ENCODE measurements at places on chromosomes 4 and X.

DNA sequence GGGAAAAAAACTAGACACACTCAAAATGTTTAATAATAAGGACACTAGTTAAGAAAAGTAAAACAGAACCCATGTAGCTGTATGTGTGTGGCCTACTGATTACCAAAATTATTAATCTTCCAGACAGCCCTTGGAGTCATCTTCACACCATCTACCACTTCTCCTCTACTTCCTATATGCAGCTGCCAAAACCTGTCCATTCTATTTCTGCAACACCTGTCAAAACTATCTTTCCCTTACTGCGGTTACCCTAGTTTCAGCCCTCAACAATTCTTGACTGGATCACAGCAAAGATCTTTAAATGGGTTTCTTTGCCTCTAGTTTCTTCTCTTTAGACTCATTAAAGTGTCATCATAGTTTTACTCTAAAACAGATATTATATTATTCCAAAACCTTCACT is 72.6 kb downstream of the GPR82 start:
- no peak for DNase-seq

GRCh38 chrX:119008110-119008744 is 33.8 kb downstream of the LONRF3 start:
- peak; percentile 44 for DNase-seq

DNA sequence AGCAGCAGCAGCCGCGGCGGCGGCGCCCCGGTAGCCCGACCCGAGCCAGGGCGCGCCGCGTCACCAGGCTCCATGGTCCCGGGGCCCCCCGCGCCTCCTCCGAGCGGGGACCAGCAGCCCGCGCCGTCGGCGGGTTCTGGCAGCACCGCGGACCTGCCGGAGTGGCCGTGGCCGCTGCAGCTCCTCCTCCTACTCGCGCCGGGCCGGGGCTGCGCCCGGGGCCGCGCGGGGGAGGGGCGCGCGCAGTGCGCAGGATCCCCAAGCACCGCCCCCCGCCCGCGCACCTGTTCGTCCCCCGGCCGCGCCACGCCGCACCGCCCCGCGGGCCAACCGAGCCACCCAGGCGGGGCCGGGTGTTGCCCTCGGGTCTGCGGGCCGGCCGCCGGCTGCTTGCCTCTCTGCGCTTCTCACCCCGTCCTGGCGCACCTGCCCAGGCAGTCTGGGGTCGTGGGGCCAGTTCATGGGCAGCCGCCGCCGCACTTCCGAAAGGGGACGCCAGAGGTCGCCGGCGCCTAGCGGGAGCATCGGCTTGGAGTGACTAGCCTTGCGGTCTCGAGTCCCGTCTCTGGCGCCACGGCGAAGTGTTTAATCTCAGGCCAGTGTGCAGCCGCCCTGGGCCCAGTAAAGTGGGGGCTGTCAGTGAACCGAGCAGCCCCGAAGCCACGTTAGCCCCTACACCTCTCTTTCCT is at the start of gene SLC9A7:
SLC9A7 (minus strand) TSS at position 163 of the 689 bp plus-strand sequence; CDS start at position 74, 89 bp downstream.
- DNase-seq, result peak; percentile 81

- DNase-seq, result no peak
Measured at GRCh38 chr4:58093352-58093751, 983.2 kb upstream of the IGFBP7 start.

DNA sequence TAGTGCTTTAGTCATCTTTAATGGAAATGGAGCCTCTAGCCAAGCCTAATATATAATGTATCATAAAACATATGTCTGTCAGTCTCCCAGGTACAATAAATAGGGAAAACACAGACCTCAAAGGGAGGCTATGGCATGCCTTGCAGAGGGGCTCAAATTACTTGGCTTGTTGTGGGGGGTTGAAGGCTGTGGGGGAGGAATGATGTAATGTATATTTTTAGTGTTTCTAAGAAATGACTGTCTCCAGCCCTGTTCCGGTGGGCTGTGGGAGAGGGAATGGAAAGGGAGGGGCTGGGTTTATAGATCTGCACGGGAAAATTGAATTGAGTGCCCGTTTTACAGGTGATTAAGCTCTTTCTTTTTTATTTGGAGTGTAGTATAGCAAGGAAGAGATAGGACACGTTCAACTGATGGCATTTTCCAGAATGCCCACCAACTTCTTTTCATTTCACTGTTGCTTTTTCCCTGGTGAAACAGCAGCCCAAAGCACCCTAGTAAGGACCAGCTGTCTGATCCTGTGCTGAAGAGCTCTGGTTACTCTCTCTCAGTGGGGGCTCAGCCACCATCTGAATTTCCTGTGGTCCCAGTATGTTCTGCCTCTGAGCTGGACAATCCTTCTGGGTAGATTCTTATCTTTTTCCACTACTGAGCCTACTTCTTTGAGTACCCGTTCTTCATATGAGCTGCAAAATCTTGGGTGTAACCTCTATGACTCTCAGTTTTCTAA is 220.7 kb upstream of the CASK start:
- no peak for DNase-seq

DNA sequence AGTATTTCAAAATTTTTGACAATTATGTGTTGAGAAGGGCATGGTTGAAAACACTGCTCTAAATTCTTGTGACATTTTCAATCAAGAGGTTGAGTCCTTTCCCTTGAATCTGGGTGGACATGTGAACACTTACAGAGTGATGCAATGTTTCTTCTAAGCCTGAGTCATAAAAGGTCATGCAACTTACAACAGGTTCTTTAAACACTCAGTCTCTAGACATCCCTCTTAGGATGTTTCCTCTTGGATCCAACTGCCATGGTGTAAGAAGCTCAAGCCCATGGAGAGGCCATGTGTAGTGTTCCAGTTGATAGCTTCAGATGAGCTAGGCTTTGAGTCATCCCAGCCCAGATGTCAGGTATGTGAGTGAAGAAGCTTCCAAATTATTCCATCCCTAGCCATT is 232.2 kb upstream of the MAOA start:
- DNase-seq, result no peak

GRCh38 chr4:168218645-168219044 is 99.9 kb downstream of the DDX60 start:
- DNase-seq, result no peak

- no peak for DNase-seq
Measured at GRCh38 chr4:109022961-109023360, 260.1 kb upstream of the ETNPPL start.

DNA sequence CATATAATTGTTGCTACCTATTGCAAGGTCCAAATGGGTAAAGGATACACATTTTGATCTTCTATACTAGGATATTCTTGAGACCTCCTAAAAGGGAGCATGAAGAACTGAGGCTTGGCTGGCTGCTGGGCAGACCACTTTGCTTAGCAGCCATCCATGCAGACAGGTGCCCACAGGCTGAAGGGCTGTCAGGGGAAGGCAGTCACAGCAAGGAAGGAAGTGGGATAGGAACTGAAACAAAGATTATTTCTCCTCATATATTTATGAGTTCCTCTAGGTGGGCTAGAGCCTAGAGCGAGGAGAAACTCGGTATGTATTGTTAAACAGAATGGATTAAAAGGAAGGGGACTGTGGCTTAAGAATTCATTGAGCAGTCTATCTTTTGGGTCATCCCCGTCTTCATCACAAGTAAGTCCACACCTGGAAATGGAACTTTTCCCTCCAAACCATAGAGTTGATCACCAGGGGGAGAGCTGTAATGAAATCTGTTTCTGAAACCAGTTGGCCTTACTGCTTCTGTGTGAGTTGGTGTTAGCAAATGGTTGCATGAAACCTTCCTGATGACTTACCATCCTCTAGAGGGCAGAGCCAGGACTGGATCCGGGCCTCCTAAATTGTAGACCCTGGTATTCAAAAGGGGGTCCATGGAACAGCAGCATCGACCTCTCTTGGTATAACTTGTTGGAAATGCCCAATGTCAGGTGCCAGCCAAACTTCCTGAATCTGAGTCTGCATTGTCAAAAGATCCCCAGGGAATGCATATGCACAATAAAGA is 42.3 kb downstream of the AFF2 start:
- DNase-seq, result no peak

GRCh38 chr4:68617003-68617698 is 41.0 kb upstream of the UGT2B17 start:
- no peak for DNase-seq

- no peak for DNase-seq
Measured at GRCh38 chr4:146522869-146523205, 1.1 kb upstream of the SLC10A7 start.

GRCh38 chrX:133461231-133461630 is 45.9 kb upstream of the GPC4 start:
- no peak for DNase-seq

DNA sequence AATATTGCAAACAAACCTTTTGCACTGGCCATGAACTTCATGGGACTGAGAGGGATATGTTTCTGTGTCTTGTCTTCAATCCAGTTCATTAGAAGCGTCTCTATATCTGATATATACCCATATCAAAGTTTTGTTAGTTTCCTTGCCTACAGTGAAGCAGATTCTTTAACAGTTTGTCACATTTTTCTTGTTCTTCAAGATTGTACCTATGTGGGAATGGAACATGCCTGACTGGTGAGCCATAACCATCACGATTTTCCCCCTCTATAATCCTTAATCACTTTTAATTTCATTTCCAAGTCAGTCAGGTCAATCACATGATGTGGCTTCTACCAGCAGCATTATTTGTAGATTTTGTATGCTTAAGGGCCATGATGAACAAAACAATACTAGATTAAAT is 197.1 kb upstream of the PDE5A start:
- DNase-seq, result no peak

DNA sequence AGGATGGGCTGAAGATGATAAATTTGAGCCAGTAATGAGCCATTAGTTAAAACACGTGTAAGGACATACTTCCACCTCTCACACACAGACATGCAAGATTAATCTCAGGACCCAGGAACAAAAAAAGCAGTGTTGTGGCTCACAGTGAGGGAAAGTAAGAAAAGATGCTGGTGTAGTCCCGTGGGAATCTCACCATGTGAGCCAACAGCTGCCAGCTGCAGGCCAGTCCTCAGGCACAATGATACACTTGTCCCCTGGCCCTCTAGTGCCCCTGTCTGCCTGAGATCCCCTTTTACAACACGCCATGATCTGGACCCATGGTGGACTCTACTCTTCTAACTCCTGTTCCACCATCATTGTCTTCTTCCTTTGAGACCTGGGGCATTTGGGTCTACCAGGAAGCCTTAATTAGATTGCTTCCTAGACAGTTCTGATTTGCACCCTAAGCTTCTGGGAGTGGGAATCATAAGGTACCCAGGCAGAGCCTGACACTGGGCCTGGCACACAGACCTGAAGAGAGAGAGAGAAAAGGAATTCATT is 194.7 kb downstream of the STIM2 start:
- DNase-seq, result no peak

DNA sequence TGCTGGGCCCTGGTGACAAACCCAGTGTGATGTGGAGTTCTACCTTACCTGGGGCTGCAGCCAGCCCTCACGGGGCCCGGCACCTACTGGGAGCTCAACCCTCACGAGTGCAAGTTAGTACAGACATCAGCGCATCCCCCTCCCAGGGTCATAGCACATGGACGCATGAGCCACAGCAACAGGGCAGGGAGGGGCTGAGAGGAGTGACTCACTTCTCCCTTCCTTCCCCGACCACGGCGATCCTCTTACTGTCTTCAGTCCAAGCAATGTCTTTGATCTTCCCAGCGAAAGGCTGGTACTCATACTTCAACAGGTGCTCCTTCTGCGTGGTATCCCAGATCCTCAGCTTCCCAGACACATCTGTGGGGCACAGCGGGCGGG is 17.8 kb downstream of the WDR1 start:
- no peak for DNase-seq

GRCh38 chrX:12360986-12361598 is 222.8 kb downstream of the FRMPD4 start:
- no peak for DNase-seq

- no peak for DNase-seq
Measured at GRCh38 chr4:153523164-153523796, 57.1 kb downstream of the TMEM131L start.

GRCh38 chrX:71111141-71111843 is at the start of gene IL2RG:
IL2RG (minus strand) TSS chrX:71111577; CDS start chrX:71111539, 38 bp downstream.
- DNase-seq, result peak; percentile 71

GRCh38 chrX:40300286-40300890 is 202.6 kb upstream of the BCOR start:
- no peak for DNase-seq

DNA sequence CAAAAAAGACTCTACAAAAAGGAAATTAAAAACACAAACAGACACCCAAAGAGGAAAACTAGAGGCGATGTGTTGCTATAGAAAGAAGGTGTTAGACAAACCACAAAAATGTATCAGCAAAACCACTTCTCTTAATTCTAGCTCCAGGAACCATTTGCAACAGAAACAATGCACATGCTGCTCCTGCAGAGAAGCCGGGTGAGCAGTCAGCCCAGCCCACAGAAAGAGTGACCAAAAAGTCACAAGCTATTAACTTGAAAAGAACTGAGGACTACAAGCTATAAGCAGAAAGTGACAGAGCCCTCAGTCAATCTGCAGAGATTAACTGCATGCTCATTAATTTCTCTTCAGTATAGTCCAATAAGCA is 96.2 kb upstream of the KLHL13 start:
- DNase-seq, result no peak

GRCh38 chr4:57184378-57185029 is 74.3 kb upstream of the IGFBP7 start:
- DNase-seq, result no peak

GRCh38 chrX:106284431-106285025 is 116.4 kb downstream of the PWWP3B start:
- no peak for DNase-seq

GRCh38 chr4:119082661-119083060 is 53.0 kb upstream of the MYOZ2 start:
- DNase-seq, result no peak

DNA sequence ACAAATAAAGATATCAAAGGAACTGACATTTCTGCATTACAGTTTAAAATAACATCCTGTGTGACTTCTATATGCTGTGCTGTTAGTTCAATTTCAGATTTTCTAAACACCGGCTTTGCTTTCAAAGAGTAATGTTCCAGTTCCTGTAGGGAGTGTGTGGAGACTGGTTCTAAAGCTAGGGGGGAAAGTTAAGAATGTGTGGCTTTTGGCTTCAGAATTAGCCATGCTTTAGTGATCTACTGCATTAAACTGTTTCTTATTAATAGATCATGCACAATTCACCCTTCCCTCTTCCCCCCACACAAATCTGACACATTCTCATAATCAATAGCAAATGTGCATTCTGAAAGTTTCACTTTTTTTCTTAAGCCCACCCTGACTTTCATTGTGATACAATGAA is 32.0 kb upstream of the DKK2 start:
- no peak for DNase-seq

- peak; percentile 9 for DNase-seq
Measured at GRCh38 chrX:46704767-46705386, 54.0 kb downstream of the SLC9A7 start.

DNA sequence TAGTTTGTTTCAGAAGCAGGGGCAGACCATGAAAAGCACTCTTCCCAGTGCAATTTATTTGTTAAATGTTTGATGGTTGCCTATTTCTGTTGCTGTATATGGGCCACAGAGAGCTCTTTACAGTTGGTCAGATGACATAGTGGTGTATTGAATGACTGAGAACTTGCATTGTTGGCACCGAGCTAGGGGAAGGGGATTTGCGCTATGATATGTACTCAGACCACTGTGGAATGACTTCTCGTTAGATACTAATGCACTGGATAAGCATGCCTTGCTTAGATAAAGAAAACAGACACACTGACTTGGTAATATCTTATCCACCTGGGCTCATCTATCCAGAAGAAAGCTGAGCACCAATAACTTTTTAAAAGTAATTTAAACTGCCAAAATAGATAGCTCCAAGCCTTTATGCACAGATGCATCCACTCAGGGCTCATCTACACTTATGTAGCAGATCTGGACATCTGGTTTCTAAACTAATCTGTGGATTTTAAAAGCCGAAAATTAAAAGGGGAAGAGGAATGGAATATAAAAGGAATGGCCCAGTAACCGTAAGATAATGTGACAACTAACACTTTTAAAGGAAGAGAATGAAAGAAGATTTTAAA is 132.7 kb downstream of the GATB start:
- no peak for DNase-seq

All from activated naive CD4-positive, alpha-beta T cell treated with anti-CD3 and anti-CD28 coated beads, Interleukin-2, amount 50 U/mL, for 16 hours (primary cell).